ENCODE measurements at places on chromosomes 16 and 17. TPM values are rescaled to one million over a fixed set of nuclear protein-coding genes. Genes with fewer than 3 reads are reported as not detected.
A peak's percentile ranks its signal among the peaks of the same experiment; 100 is the strongest.

The PIPOX gene
- polyA plus RNA-seq, result 2.3 TPM

DNA sequence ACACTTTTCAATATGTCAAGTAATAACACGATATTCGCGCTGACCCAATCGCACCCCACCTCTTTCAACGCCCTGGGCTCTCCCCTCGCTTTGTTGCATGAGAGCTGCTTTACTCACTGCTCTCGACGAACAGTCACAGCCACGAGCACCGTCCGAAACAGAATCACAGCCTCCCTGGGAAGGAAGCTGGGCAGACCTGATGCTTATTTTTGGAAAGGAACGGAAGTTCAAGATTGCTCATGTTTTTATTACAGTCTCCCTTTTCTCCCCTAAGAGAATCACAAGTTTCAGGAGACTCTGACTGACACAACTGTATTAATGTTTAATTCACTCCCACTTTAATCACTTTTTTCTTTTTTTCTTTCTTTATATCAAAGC lies 67.8 kb downstream of the ANKRD11 start:
- DNase-seq, result no peak

The CLEC18C gene
- 0.35 TPM for polyA plus RNA-seq

The FOXL1 gene
- polyA plus RNA-seq, result 5.1 TPM

DNA sequence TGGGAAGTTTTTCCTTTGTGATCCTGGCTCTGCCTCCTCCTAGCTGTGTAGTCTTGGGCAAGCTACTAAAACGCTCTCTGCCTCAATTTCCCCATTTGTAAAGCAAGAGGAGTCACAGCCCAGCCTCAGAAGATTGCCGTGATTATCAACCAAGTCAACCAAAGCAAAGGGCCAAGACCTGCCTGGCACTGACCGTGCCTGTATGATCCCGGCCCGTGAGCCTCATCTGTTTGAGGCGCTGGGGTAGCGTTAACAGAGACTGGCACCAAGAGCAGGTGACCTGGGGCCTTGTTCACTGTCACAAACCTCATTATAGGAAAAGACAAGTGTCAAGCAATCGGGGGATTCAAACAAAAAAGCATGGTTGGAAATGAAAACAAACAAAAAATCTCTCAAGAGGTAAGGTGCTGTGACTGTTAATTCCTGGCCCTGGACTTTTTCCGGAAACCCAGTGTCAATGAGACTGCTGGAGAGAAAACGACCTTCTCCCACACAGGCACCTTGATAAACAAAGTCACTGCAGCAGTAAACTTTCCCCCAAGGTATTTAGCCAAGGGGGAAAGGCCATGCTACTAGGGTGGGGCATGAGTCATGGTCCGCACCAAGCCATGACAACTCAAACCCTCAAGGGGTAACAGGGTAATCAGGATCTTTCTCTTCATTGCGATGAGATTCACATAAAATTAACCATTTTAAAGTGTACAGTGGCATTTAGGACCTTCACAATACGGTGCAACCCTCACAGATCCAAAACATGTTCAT lies 5.4 kb downstream of the MEAK7 start:
- DNase-seq, result no peak

The AOC2 gene
- polyA plus RNA-seq, result 1.7 TPM

DNA sequence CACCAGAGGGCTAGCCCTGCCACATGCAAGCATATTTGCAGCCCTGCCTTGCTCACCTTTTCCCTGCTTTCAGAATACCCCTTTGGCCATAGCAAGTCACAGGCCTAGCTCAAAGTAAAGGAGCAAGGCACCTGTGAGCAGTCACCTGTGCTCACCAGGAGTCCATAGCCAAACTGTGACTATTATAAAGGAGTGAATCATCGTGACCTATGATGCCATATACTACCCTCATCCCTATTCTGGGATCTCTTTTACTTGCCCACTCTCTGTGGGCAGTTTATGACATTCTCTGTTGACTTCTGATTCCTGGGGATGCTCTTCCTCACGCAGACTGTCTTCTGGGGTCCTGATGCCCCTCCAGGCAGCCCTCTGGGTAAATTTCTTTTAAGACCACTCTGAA lies 200.5 kb upstream of the NLRP1 start:
- DNase-seq, result no peak

The KRT32 gene
- not detected for polyA plus RNA-seq

The SHISA9 gene
- 0.11 TPM for polyA plus RNA-seq

The GRAPL gene
- 10.1 TPM for polyA plus RNA-seq

The ARMC7 gene
- polyA plus RNA-seq, result 14.8 TPM

DNA sequence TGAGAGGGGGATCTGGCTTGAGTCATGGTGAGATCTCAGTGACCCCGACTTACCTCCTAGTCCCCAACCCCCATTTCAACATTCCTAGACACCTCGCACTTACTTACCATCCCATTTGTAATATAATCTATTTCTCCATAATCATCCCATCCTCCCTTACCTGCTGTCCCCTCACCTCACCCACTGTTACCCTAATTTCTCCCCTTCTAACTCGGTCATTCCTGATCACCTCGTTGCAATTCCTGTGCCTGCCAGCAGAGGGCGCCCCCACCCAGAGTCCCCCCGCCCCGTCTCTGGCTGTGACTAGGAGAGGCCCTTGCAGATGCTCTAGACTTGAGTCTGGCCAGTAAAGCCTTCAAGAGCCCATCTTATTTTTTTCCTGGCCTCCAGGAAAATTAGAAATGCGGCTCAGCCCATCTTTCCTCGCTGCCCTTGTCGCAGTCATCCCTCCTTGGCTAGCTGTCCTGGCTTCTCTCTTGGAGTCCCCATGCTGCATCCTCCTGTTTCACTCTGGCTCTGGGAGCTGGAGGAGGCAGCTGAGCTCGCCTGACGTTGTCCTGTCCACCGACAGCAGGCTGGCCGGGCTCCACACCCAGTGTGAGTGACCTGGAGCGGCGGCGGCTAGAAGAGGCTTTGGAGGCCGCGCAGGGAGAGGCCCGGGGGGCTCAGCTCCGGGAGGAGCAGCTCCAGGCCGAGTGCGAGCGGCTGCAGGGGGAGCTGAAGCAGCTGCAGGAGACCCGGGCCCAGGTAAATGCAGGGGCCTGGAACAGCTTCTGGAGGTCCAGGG lies 5.0 kb downstream of the TBKBP1 start:
- peak; percentile 93 for DNase-seq

DNA sequence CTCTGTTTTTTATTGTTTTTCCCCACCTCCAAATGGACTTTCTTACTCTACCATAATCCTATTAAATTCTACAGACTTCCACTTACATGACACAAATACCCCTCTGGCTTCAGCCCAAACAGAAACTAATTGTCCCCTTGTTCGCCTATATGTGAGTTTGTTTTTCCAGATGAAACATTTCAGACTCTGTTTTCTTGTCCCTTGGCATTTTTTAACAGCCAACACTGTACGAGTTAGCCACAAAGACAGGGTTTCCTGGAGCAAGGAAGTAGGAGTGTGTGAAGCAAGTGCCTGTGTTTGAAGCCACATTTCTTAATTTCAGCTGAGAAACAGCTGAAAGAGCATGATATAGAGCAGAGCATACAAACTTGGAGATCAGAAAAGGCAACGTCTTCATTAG lies 382.2 kb upstream of the CDH5 start:
- DNase-seq, result no peak

DNA sequence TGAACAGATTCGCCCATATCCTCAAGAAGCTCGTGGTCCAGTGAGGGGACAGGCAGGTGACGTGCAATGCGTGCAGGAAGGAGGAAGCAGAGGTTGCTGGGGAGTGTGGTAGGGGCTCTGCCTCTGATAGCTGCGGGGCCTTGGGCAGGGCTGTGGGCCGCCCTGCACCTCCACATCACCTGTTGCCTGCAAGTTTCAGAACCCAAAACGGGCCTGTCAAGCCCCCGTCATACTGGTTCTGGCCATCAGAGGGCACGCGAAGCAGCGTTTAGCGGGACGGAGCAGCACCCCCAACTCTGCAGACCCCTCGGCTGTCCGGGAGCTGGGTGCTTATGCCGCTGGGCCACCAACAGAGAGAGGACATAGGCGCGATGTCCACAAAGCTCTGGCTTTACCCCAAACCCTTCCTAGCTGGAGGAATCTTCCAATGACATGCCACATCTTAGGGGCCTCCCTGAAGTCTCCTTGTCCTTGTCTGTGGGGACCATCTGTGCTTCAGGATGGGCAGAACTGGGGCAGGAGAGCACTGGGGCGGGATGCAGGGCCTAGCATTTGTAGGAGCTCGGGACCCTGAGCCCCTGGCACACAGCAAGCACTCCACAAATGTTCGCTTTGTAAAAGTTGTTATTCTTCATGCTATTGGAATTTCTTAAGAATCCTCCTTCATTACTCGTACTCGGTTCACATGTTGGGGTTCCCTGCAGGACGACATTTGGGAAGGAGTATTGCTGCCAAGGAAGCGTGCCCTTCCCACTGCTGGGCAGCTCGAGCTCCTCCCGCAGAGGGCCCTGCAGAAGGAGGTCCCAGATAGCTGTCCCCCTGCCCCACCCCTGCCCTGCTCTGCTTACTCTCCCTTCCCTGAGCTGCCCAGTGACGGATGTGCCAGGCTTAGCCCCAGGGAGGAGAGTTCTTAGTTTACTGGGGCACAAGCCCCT lies 64.3 kb downstream of the CNGB1 start:
- no peak for DNase-seq

GRCh38 chr17:72838068-72838467 lies 254.4 kb downstream of the SLC39A11 start:
- no peak for DNase-seq

- DNase-seq, result no peak
Measured at GRCh38 chr17:78268951-78269905, 37.8 kb downstream of the TMEM235 start.

The C16orf95 gene
- 2.5 TPM for polyA plus RNA-seq

DNA sequence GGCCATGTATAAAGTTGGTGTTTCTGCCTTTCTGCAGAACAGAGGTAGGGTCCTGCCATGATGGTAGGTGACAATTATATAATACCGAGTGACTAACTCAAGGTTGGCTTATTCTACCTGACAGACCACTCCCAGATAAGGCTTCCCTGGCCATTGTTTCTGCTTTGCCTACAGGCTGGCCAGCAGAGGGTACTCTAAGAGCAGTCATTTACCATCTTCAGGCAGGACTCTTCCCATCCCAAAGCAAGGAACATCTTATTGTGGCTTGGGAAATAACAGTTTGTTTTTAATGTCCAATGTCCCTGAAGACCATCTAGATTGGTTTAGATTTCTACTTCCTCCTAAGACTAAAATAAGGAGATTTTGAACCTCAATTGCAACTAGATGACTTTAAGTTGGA lies 74.1 kb downstream of the SNX11 start:
- no peak for DNase-seq

DNA sequence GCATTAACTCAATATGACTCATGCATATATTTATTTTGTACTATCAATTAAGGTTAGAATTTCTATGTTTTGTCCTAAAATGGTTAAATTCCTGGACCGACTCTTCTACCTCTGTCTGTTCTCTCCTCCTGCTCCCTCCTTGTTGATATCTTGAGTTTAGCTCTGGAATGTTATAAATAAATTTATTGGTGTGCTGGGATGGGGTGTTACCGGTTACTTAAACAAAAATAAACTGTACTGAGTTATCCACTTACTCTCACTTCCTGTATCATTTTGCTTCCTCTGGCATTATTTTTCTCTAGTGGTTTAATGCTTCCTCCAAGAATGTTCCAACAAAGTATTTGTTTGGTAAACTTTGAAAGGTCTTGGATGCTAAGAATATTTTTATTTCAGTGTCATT lies 120.1 kb downstream of the ABCA8 start:
- DNase-seq, result no peak

- DNase-seq, result no peak
Measured at GRCh38 chr17:78496311-78496710, 80.9 kb downstream of the DNAH17 start.

The HBM gene
- polyA plus RNA-seq, result 3.6 TPM

- no peak for DNase-seq
Measured at GRCh38 chr16:74984194-74984528, 762 bp downstream of the WDR59 start.

DNA sequence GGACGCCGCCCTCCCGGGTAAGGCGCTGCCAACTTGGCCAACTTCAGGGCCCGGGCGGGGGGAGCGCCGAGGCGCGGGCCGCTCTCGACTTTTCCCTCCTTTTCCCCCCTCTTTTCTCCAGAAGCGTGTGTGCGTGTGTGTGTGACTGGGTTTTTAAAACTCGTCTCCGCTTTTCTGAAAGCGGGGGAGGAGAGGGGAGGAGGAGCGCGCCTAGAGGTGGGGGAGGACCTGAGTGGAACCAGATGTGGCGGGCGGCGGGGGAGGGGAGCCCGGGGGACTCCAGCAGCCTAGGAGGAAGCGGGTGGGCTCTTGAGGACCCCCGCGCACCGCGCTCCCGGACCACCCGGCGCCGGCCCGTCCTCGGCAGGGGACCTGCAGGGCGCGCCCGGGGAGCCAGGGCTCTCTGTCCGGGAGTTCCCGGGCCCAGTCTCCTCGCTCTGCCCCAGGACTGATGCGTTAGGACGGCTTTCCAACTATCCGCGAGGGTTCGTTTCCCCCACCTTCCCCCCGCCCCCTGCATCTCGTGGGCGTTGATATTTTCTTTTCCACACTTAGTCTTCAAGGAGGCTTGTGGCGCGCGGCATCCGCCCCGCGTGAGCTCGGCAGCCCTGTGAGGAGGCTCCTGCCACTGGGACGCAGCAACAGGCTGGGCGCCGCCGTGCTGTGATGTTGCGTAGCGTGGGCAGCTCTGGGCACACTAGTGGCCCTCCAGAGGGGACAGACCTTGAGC lies 599 bp downstream of the MRC2 start:
- peak; percentile 57 for DNase-seq

- no peak for DNase-seq
Measured at GRCh38 chr16:10584981-10585438, 4.6 kb upstream of the EMP2 start.

DNA sequence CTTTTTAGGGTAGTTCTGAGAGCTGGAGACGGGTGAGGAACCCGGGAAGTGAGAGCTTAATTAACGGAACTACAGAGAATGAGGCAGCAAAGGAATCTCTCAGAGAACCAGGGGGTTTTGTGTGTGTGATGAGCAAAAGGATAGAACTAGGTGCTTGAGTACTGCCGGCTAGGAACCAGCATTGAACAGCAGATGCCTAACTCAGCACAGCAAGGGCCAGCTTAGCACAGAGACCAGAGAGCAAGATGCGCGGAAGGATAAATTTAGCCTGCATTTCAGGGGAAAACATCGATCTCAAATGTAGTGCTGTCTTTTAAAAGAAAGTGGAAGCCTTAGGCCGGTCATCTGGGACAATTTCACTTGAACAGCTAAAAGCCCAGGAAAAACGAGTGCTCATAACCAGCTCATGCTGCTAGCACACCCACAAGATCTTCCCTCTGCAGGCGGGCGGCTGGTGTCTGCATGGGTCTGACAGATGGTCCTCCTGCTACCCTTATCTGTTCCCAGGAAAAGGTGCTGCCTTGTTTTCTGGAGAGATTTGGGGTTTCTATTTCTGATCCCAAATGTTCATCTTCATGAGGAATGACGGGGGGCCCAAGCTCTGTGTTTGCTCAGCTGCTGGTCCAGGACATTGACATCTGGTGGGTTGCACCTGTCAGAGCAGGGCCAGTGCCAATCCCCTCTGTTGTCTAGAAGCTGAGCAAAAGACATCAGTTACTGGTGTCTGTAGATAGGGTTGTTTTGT lies 103.9 kb downstream of the SOCS1 start:
- DNase-seq, result no peak

GRCh38 chr17:28645576-28645939 lies 600 bp upstream of the BLTP2 start:
- no peak for DNase-seq

- peak; percentile 71 for DNase-seq
Measured at GRCh38 chr16:87390641-87391323, 1.4 kb upstream of the MAP1LC3B start.

All from left lung (tissue), 14 donors.